ENCODE measurements at places on chromosomes 16 and 17.

- DNase-seq = no peak
Observed at GRCh38 chr17:13462673-13463124, 139.0 kb downstream of the HS3ST3A1 start.

DNA sequence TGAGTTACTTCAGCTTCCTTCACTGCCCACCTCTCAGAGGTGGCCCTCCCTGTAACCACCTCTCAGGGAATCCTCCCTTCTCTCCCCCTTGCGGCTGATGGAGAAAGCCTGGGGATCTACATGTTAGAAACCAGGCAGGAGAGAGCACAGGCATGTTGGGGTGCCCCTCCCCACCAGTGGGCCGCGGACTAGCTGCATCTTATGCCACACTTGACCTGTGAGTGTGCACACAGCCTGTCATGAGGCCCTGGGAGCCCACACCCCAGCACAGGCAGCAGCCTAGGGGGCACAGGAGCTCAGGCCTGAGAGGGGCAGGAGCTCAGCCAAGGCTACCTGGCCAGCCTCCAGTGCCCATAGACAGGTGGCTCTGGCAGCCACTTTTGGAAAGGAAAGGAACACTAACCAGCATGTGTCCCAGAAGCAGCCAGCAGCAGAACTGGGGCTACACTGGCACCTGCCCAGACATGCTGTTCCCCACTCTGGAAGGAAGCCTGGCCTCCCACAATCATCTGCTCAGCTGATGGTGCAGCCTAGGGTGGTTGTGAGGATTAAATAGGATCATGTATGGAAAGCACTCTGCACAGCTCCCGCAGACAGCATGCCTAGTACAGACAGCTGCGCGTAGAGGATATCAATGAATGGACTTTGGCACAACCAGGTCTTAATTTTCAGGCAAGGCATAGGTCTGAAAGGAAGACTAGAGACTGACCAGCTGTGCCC lies 60.5 kb downstream of the TMEM132E start:
- DNase-seq = no peak

GRCh38 chr16:25018972-25019617 lies 3.9 kb upstream of the ARHGAP17 start:
- no peak for DNase-seq

GRCh38 chr16:9091867-9092281 lies 430 bp downstream of the HAPSTR1 start:
- DNase-seq = peak; percentile 16

DNA sequence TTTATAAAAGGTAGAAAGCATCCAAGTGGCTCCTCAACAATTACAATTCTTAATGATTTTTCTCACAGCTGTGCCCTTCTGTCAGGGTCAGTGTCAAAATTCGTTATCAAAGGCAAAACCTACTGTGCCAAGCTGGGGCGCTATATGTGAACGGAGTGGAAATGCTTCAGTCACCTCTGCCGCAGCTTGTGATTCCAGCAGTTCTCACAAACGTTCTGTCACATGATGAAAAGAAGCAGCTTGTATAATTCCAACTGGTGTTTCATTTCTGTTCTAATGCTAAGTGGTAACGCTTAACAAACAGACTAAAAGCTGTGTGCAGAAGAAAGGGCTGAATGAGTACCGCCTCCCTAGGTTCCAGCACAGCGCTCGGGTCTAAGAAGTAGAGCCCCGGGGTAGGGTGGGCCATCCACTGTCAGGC lies 14.2 kb downstream of the PLD6 start:
- no peak for DNase-seq

GRCh38 chr17:75128694-75129505 lies 2.6 kb downstream of the NT5C start:
- no peak for DNase-seq

DNA sequence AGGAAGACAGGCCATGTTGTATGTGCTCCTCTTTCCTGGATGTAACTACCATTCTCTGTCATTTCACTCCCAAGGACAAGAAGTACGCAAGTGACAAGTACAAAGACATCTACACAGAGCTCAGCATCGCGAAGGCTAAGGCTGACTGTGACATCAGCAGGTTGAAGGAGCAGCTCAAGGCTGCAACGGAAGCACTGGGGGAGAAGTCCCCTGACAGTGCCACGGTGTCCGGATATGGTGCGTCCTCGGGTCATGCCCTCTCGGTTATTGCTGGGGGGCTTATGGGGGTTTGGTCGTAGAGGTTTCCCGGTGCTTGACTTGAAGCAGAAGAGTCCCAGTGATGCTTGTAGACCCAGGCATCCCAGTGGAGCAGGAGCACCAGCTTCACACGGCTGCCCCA lies 29.0 kb downstream of the PLD6 start:
- no peak for DNase-seq

DNA sequence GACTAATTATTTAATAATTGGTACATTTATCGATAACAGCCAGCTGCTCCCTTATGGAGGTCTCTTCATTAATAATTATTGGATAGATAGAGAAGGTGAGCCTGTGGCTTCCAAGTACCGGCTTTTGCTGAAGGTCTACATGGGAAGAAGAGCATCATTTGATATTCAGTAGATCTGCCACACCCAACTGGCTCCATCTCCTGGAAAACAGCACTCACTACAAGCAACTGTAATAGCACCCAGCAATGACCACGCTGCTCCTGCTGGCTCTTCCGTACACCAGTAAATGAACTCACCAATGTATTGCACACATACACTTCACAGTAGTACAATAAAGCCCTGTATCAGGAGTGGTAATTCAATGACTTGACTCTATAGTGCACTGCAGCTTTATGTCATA lies 19.5 kb downstream of the MARVELD3 start:
- DNase-seq = peak; percentile 72

DNA sequence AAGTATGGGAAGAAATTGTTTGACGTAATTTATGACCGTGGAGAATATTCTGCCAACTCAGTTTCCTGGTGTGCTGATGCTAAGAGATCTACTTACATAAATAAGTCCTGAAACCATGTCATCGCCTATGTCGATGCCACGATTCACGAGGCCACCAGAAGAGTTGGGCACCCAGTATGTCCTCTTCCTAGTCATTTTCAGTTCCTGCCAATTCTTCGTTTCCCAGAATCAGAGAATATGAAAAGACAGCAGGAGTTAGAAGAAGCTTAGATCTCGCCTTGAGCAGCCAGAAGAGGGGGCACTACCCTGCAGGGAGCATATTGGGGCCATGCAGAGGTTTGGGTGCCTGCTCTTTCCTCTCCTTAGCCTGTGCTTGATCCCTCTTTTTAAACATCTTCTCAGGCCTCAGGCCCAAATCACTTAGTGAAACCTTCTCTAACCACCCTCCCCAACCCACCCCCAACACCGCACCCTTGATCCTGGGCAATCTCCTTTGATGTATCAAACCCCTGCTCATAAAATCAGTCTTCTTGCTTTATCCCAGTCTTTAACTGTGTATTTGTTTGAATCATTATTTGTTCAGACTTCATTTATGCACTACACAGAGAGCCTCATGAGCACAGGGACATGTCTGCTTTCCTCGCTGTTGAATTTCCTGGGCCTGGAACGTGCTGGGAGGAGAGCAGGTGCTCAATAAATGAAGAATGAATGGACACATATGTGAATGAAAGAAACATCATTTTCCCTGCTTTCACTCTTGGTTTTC lies 12.2 kb upstream of the LONP2 start:
- peak; percentile 37 for DNase-seq

DNA sequence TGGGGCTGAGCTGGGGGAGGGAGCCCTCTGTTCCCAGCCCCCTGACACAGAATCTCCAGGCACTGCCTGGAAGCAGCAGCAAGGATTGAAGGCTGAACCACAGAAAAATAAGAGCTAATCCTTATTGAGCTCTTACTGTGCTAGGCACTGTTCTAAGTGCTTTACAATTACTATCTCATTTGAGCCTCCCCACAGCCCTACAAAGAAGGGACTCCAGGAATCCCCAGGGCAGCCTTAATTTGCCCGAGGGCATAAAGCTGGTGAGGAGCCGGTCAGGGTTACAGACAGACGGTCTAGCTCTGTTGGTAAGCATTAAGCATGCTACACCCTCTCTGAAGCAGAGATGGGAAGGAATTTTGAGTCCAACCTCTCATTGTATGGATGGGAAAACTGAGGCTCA lies 7.0 kb downstream of the SAMD14 start:
- DNase-seq = no peak

GRCh38 chr17:74963656-74964055 lies 8.9 kb downstream of the HID1 start:
- no peak for DNase-seq

DNA sequence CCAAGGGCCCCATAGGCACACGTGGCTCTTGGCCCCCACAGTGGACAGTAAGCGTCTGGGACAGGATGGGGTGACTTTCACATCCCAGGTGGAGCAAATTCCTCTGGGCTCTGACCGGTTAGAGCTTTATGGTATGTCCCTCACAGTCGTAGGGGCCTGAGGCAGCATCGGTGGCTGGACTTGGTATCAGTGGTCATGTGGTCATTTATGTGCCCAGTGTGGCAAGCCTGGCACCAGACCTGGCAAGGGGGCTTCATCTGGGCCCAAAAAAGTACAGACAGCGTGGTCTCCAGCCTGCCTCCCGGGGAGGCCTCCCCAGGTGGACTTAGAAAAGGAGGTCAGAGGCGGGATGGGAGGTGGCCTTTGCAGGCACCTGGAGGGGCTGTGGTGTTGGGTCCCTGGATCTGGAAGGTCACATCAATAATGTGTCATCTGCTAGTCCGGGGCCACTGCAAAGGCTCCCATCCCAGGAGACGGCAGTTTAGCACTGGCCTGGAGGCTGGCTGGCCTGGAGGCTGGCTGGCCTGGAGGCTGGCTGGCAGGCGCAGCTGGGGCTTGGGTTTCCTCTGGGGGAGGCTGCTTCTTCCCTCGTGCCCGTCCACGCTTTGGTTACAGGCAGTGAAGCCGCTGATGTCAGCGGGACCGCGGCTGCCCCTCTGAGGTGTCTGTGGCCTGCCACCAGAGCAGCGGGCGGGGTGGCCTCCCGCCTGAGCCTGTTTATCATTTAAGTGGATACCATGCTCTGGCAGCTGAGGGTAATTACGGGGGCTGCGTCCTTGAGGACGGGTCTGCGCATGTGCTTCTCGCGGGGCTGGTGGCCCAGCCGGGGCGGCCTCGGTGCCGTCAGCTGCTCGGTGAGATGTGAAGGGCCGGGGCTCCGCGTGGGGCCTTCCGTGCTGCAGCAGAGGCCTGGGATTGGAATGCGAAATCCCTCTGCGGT lies 20.7 kb upstream of the CBX4 start:
- DNase-seq = no peak

DNA sequence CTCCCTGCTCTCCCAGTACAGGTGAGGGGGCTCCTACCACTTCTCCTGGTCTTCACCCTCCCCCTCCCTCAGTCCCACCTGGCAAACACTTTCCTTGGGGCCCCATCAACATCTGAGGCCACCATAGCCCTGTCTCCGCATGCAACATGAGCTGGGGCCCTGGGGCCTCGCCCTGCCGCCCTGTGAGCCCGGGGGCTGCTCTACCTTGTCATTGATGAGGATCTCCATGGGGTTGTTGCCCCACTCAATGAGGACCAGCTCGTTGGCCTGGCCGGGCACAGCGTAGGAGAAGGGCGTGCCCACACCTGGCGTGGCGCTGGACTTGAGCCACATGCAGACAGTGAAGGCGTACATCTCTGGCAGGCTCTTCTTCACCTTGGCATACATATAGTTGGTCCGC lies 3.4 kb downstream of the NPTX1 start:
- DNase-seq = no peak

DNA sequence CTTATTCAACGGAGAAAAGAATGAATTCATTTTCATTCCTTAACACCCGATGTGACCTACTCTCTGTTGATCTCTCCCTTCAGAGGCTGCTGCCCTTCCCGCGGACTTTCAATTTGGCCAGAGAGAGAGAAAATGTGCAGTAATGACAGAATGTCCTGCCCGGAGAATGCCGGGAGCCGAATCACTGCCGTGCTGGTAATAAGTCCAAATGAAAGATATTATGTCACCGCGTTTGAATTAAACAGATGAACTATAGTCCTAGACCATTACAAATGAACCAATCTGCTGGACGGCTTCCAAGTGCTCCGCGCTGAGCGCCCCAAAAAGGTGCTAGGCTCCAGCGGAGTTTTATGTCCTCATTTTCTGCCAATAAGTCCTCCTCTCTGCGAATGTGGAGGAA lies 14.7 kb upstream of the C16orf82 start:
- DNase-seq = no peak

- no peak for DNase-seq
Observed at GRCh38 chr16:90033387-90033786, 14.1 kb upstream of the DBNDD1 start.

DNA sequence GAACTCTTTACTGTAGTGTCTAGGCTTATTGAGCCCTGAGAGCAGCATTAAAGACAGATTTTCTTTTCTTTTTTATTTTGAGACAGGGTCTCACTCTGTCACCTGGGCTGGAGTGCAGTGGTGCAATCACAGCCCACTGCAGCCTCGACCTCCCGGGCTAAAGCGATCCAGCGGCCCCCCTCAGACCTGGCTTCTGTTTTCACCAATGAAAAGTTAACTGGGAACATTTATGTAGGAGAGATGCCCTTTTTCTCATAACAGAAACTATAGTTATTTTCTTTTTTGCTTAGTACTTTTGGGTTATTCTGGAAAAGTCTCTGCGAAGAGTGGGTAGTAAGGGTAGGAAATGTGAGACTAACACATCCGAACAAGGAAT lies 1.5 kb downstream of the MAP1LC3B start:
- DNase-seq = no peak

DNA sequence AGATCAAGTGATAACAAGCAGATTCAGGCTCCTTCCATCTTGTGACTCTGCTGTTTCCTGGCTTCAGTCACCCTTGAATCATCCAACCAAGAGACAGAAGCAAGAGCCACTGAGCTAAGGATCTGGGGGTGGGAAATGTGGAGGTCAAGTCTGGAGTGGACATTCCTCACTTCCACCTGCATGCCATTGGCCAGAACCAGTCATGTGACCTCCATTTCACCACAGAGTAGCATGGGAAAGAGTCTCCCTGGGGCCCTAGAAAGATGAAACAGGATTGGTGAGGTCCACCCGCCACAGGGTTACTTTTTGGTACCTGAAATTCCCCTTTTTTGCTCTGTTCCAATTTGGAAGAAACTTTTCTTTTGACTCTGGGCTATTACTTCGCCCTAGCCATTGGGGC lies 1006.0 kb upstream of the EEF2KMT start:
- no peak for DNase-seq

DNA sequence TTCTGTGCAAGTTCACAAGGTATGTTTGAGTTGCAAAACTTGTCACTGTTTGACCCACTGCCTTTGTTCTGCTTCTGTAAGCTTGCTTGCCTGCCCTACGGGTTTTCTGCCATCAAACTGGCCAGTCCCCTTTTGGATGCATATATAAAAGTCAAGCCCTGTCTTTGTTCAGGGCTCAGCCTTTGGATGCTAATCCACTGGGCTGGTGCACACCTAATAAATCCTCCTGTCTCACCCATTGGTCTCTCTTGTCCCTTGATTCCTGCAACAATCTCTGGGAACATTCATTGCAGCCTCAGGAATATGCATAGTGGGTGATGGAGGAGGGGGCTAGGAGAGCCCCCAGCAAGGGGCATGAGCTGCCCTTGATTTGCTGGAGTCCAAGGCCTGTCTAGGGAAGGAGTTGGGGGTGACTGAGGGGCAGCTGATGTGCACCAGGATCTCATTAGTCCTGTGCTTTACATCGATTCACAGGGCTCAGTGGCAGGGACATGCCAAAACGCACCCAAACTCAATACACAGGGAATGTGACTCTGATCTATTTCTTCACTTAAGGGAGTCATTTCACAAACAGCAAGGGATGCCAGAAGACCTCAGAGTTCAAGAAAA lies 225.4 kb upstream of the NLRP1 start:
- DNase-seq = no peak

- DNase-seq = no peak
Observed at GRCh38 chr17:4522661-4523060, 24.0 kb downstream of the SPNS2 start.

All from RKO (cell line).